Hematopoietic multipotent progenitor cell treated with erythropoietin and hydrocortisone succinate and interleukin-3 and kit ligand, for 4 days (in vitro differentiated cells): ENCODE measurements at places on chromosomes 13 and 19.

DNA sequence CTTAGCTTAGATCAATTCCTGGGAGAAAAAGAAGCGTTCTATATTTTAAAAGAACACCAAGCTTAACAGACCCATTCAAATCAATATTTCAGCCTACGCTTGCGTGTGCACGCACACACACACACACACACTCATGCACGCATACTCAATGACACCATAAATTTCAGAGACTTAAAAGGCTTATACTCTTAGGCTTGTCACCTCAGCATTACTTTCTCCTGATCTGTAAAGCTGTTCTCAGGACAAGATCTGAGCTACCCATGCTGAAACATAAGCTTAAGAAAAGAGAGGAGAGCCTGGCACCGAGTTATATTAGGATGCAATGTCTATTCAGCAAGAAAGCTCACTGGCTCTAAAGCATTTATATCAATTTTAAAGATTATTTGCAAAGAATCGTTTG lies 368.5 kb downstream of the FGF14 start:
- no peak for DNase-seq

- peak; percentile 96 for DNase-seq
These were observed at the start of gene CLASRP for GRCh38 chr19:45038931-45039893. Gene CLASRP, plus strand, starts transcription at chr19:45039045. Its CDS starts 1,168 bp downstream, at chr19:45040213.

- DNase-seq: no peak
These were observed 1.5 kb upstream of the KLK11 start for GRCh38 chr19:51027873-51028272.

DNA sequence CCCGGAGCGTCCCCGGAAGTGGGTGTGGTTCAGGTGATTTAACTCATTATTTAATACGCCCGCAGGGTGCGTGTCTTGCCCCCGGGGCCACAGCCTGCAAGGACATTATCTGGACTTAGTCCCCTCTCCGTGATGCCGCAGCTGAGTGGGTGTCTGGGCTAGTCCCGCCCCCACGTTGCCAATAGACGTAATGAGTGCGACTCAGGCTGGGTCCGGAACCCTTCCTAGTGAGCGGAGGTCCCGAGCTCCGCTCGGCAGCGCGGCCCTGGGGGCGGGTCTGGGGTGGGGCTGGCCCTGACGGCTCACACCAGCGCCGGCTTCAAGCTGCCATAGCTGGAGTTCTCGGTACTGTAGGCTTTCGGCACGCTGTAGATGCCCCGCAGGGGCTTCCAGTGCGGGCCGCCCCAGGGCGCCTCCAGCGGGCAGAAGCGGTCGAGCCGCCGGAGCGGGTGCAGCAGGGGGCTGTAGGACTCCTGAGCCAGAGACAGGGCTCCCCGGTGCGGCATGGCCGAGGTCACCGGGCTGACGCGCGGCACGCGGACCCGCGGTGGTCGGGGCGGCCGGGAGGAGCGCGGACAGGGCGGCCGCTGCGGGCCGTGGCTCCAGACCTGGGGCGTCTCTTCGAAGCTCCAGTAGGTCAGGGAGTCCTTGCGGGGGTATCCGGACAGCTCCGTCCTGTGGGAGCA lies 918 bp upstream of the LHB start:
- DNase-seq: peak; percentile 86

DNA sequence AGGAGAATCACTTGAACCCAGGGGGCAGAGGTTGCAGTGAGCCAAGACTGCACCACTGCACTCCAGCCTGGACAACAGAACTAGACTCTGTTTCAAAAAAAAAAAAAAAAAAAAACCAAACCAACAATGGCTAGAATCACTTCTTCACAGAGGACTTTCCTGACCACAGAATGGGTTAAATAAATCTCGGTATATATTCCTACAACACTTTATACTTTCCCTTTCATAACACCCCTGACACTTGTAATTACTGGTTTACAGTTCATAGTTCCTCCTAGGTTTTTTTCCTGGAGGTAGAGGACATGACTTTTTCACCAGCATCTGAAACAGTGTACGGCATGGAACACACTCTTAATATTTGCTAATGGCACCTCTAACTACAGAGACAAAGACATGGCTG lies 31.4 kb downstream of the ZDHHC20 start:
- DNase-seq: no peak

- no peak for DNase-seq
These were observed 5.3 kb upstream of the ZNF613 start for GRCh38 chr19:51921949-51922348.

DNA sequence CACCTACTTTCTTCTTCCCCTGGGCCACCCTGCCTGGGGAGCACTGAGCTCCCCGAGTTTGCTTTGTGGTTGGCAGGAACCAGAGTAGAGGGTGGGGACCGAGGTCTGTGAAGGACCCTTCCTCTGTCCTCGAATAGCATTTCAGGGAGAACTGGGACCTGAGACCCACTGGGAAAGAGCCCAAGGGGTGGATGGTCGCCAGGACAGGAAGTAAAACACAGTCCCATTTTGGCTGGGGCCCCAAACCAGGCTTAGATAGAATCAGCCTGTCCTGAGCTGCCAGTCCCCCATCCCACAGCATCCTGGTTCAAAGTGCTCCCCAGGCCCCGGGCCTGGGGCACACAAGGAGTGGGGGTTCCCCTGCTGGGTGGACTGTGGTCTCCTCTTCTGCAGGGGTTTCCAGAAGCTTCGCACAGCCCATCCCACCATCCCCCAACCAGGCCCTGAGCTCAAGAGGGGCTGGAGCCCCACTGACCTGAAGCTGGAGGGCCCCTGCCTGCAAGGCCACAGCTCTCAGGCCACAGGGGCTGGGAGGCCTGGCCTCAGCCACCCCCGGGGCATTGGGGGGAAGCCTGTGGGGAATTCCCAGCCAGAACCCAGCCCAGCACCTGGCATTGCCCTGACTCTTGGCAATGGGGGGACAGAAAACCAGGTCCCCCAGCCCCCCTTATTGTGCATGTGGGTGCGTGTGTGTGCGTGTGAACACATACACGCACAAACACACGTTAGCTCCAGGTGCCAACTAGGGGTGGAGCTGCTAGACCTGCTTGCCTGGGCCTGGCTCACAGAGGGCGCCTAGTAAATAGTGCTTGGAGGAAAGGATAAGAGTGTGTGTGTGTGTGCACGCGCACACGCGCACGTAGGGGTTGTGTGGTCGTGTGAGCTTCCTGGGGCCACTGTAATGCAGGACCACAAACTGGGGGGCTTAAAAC lies 995 bp upstream of the MKNK2 start:
- DNase-seq: peak; percentile 58

DNA sequence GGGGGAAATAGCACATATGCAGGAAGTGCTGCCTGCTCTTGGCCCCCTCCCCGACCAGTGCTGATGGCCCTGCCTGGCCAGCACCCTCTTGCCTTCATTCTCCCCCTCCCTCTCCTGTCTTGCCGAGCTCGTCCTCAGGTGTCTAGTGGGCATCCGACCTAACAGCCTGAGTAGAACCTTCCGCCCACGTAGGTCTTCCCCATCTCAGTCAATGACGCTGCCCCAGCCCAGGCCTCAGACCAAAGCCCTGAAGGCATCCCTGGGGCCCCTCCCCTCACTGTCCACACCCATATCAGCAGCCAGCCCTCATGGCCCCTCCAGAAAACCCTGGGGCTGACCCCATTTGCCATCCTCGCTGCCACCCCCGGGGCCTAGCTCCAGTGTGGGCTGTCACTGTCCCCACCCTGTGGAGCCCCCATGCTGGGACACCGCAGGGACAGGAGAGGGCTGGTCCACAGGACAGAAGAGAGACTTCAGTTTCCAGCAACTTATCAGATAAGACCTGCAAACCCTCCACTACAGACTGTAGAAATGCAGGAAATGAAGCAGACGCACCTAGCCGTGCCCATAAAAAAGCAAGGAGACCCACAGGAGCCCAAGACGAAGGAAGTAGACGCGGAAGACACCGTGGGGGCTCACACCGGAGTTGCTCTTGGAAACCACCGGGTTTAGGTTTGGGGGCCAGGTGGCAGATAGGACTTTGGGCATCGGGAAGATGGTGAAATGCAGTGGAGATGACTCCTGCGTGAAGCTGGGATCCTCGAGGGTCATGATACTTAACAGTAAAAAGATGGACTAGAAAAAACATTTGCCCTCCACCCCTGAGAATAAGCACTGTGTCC lies 38.3 kb downstream of the AP1M1 start:
- DNase-seq: no peak

GRCh38 chr19:52923778-52924593 lies 758 bp upstream of the ZNF888 start:
- DNase-seq: peak; percentile 56

- DNase-seq: no peak
These were observed 340.8 kb downstream of the KLF5 start for GRCh38 chr13:73399347-73400216.

- DNase-seq: no peak
These were observed 403.3 kb upstream of the ATXN8OS start for GRCh38 chr13:69704311-69704710.

DNA sequence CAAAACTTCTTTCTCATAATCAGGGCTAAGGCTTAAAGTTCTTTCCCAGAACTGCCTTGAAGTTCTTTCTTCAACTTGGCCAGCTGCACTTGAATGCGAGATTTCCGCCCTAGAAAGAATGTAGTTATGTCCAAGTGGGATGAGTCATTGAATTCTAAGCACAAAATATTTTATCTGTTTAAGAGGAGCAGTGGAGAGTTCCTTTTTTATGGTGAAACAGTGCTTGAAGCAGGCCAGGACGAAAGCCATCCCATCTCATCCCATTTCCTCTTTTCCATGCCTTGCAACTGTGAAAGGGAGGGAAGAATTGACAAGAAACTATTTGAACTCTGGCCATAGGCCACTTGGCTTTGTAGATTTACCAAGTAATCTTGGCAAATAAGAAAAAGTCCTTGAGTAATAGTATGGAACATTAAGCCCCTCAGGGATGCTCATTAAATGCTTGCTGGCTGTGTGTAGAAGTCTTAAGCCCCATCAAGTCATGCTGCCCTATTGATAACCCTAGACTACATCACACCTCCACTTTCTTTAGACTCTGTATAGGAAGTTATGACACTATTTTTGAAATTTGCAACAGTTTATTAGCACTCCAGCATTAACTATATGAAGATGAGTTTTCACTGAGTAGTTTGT lies 174.5 kb downstream of the KCTD12 start:
- DNase-seq: peak; percentile 30

- no peak for DNase-seq
These were observed 148.1 kb downstream of the VWA8 start for GRCh38 chr13:41812851-41813250.

- peak; percentile 77 for DNase-seq
These were observed 16.4 kb upstream of the EMP3 start for GRCh38 chr19:48308631-48309586.

DNA sequence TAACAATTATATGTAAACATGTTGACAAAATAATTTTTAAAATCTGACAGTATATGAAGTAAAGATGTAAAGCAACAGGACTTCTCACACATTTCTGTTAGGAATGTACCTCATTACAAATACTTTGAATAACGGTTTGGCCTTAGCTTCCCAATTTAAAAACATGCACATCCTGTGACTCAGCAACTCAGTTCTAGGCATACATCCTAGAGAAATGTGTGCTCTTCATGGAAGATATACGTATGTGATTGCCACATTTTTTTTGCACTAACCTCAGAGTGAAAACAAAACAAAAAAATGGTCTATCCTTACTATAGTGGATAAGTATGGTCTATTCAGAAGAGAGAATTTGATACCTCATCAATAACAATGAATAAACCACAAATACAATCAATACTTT lies 314.6 kb downstream of the LIG4 start:
- no peak for DNase-seq

DNA sequence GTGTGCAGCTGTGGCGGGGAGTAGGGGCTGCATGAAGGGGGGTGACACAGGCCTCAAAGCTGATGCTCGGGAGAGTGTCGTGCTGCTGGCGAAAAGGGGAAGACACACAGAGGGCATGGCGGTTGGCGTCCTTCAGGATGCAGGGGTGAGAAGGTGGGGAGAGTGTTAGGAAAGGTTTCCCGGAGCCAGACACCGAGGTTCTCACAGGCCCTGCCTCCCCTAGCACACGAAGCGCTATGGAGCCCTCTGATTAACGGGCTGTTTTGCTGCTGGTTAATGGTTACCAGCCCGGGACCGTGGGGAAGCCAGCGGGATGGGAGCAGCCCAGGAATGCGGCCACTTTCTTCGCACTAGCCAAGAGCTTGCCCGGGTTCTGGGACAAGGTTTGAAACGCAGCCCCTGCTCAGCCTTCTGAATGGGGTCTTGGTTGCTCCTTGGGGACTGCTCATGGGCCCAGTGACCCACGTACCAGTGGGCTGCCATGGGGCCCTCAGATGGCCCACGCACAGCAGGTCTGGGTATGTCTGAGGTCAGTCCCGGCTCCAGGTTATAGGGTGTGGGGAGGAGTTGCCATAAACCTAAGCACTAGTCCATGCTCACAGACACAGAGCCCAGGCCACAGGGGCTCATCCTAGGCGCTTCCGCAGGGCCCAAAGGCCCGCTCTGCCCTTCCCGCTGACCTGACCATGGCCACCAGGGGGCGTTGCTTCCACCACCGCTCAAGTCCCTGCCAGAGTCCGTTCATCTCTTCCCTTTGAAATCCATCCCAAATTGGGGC lies 31.3 kb upstream of the ISYNA1 start:
- DNase-seq: peak; percentile 80

- no peak for DNase-seq
These were observed 22.8 kb upstream of the STOML3 start for GRCh38 chr13:39013462-39013861.

- DNase-seq: no peak
These were observed 227.8 kb downstream of the KATNAL1 start for GRCh38 chr13:30079501-30079900.

DNA sequence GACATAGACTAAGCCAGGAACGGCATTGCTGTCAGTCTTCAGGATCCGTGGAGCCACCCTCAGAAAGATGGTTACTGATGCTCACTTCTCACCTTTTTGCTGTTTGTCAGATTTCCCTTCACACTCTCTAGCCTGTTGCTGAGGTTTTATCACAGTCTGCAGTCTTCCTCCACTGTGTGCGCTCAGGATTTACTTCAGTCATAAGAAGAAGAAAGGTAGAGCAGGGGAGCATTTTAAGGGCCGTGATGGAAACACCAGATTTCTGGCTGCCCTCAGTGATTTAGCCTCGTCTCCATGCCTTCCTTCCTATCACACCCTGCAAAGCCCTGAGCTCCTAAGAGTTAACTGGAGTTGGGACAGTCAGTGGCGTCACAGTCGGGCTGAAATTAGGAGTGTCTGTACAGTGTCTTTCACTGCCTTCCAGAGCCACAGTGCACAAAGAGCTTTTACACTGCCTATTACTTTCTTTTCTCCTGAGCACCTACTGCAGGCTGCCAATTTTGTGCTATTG lies 60.0 kb upstream of the GPR183 start:
- no peak for DNase-seq

- peak; percentile 44 for DNase-seq
These were observed 1180.1 kb upstream of the ATXN8OS start for GRCh38 chr13:68927387-68928026.

- DNase-seq: peak; percentile 16
These were observed 187.1 kb downstream of the TDRD3 start for GRCh38 chr13:60583911-60584753.

DNA sequence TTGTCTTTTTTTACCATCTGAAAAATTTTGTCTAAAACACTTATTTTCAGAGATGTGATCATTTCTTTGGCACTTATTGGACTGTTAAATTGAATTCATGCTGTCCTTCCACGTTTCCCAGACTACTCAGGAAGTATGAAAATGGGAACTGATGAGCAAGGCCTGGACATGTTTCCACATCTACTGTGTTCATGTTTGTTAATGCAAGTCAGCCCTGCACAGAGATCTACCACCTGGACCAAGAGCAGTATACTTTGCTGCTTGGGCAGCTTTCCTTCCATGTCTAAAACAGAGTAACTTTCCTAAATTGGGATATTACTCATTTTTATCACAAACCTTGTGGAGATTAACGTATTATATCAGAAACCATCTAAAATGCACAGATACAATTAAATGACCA lies 687.4 kb downstream of the DIAPH3 start:
- DNase-seq: no peak

GRCh38 chr13:76481738-76482137 lies 404.5 kb downstream of the KCTD12 start:
- no peak for DNase-seq
